Astrocyte (in vitro differentiated cells and primary cell): ENCODE measurements at places on chromosomes 2 and 18.

DNA sequence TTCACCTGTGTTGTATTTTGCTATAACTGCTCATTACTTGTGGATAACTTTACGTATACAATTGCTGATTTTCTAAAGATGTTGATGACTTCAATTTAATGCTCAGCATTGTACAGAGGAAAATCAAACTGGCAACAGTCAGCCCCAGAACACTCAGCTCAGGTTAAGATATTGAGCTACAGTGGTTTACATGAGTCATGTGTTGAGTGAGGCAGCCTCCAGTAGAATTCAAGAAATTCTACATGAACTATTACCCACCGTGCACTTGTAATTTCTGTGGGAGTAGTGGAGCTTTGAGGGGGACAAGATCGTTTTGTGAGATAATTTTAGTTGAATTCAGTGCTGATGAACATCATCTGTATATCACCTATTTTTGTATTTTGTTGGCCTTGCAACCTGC, 292.3 kb downstream of the ALPK2 start:
- DNase-seq, result peak; percentile 54

DNA sequence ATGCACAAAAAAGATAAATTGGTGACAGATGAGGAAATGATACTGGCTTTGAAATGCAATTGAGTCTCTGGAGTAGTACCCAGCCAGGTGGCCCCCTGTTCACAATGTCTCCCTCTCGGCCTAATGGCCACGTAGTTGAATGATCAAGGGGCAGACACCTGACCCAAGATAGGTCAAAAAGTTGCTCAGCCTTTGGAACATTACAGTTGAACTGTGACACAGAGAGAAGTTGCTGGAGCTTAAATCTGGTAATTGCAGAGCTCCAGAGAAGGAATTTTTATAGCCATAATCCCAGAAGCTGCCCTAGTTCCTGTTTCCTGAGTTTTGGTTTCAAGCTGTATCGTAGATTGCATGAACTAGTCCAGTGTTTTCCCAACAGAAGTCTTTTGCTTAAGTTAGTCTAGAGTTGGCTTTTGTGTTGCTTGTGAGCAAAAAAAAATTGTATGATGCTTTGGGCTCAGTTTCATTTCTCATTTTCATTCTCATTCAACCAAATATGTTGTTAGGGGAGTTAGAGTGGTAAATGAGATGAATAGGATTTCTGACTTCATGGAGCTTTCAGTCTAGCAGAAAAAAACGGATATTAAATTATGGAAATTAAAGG, 117.9 kb downstream of the CSRNP3 start:
- no peak for DNase-seq

GRCh38 chr2:64586883-64587481, 62.9 kb downstream of the AFTPH start:
- DNase-seq, result peak; percentile 47

GRCh38 chr2:96926236-96926635, 56.4 kb upstream of the SEMA4C start:
- no peak for DNase-seq

- no peak for DNase-seq
Observed at GRCh38 chr2:10919410-10919770, 7.7 kb downstream of the KCNF1 start.

DNA sequence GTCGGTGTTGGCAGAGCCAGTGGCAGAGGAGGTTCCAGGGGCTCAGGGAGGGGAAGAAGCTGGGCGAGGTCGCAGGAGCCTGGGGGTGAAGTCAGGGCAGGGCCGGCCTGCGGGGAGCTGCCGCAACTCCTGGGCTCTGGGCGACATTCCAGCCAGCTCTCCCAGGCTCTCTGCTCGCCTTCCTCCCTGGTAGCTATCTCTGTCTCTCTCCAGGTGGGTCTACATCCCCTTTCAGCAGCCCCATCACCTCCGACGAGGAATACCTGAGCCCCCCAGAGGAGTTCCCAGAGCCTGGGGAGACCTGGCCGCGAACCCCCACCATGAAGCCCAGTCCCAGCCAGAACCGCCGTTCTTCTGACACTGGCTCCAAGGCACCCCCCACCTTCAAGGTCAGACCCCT, 27.0 kb downstream of the SPEG start:
- DNase-seq, result no peak

- no peak for DNase-seq
Observed at GRCh38 chr2:227115761-227116160, 48.2 kb downstream of the COL4A4 start.

- DNase-seq, result peak; percentile 55
Observed at GRCh38 chr2:166361351-166362153, 14.2 kb downstream of the SCN9A start.

GRCh38 chr2:72181616-72182015, 34.0 kb upstream of the CYP26B1 start:
- no peak for DNase-seq

- DNase-seq, result no peak
Observed at GRCh38 chr2:120609826-120610395, 125.8 kb upstream of the GLI2 start.

DNA sequence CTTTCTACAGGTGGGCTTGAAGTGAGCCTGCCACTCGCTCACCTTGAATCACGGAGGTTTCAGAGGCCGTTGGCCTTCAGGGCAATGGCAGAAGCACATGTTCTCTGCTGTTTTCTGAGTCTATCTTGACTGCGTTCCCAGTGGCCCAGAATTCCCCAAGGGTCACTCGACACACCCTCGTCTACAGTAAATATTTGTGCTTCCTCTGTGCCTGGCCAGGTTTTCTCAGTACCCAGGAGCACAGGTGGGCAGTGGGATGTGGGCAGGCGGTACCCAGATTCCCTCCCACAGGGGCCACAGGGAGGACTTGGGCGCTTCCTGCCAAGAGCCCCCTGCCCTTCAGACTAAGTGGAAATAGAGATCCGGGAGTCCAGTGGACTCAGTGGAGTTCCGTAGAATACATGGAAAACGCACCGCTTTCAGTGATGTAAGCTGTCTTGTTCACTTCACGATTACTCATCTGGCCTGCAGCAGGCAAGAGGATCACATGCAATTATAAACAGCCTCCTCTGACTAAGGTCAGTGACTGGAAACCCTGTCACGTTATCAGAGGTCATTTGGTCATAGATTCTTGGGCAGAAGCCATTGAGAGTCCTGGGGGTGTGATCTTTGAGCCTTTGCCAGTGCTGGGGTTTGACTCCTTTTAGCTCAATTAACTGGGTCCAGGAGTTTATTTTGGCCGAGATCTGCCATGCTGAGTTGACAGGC, 179.8 kb downstream of the NEDD4L start:
- peak; percentile 90 for DNase-seq

DNA sequence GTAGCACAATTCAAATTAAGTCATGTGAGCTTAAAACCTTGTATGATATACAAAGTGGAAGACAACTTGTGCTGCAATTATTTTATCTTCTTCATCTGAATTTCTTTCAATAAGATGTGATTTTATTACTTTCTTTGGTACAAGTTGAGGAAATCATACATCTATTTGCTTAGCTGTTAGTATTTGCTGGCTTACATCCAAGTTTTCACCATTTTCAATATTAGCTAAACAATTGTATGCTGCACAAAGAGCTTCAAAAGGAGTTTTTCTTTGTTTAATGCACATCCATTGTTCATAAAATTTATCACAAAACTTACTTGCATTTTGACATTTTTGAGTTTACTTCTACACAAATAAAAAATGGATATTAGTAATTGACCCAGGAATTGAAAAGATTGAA, 40.9 kb downstream of the SCN9A start:
- no peak for DNase-seq

DNA sequence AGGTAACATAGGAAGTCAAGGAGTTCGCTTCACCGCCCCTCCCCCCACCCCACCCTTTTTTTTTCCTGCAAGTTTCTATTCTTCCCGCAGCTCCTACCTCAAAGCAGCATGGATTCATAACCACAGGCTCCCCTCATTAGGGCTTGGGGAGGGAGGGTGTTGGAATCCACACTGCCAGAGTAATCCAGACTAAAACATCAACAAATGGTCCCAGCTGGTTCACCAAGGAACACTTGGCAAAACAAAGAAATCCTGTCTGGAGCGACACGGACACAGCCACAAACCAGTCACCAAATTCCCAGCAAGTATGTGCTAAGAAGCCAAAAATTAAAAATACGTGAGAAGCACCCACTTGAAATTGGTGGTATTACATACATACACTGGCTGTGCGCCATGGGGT, 106.9 kb upstream of the PPP1CB start:
- peak; percentile 59 for DNase-seq

- DNase-seq, result no peak
Observed at GRCh38 chr2:174682007-174682577, 82.2 kb downstream of the CHRNA1 start.

DNA sequence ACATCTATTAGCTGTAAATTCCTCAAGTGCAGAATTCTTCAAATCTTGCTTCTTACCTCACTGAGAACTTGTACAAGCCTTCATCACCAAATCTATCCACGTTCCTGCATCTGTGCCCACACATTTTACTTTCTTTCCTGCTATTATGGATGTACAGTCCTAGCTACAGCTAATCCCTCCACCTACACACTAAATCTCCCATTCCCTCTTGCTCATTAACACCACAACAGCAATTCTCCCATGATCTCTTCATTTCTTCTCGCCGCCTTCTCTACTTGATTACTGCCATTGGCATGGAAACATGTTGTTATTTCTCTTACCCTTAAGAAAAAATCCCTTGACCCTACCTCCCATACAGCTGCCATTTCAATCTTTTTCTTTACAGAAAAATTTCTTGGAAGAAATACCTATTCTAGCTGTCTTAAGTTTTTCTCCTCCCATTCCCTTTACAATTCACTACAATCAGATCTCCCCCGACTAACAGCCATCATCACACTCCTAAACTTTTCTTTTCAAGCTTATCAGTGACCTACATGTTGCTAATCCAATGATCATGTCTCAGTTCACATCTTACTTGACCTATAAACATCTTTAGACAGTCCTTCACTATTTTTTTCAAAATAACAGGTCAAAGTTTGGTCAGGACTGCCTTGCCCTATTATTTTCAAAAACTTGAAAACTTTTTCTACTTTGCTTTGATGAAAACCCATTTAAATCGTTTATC, 41.0 kb downstream of the ROCK2 start:
- peak; percentile 12 for DNase-seq

DNA sequence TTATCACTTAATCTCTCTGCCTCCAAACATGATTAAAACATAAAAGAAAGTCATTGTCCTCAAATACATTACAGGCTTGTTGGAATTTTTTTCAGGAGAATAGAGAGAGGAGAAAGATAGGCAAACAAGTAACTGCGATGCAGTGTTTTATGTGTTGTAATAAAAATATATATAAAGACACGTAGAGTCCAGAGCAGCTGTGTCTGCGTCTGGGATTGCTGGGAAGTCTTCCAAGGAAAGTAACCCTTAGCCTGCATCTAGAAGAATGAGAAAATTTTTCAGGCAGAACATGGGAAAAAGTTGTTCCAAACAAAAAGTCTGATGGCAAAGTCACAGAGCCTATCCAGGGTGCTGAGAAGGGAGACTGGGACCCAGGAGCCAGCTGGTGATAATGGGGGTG, 91.8 kb upstream of the ST6GAL2 start:
- peak; percentile 47 for DNase-seq

GRCh38 chr2:215052404-215052803, 86.0 kb downstream of the ABCA12 start:
- no peak for DNase-seq

- DNase-seq, result no peak
Observed at GRCh38 chr2:71786291-71787107, 333.1 kb downstream of the DYSF start.

- DNase-seq, result no peak
Observed at GRCh38 chr2:205582366-205582765, 99.9 kb upstream of the NRP2 start.

DNA sequence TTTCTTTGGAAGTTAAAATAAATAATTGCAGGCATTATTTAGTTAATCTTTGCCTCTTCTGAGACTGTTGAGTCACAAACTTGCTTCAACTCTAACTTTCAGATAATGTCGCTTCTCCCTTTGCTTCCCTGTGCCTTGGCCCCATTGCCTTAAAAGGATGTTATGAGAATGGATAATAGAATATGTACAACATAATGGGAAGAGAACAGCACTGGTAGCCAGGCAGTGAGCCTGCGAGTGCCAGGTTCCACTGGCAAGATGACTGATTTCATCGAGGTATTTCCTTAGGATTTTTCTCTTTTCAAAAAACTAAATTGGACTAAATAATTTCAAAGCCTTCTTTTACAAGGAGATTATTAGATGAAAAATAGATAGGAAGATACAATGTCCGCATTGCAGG, 420.9 kb downstream of the TGIF1 start:
- no peak for DNase-seq

GRCh38 chr2:38146275-38146906, 70.4 kb upstream of the CYP1B1 start:
- DNase-seq, result peak; percentile 99

DNA sequence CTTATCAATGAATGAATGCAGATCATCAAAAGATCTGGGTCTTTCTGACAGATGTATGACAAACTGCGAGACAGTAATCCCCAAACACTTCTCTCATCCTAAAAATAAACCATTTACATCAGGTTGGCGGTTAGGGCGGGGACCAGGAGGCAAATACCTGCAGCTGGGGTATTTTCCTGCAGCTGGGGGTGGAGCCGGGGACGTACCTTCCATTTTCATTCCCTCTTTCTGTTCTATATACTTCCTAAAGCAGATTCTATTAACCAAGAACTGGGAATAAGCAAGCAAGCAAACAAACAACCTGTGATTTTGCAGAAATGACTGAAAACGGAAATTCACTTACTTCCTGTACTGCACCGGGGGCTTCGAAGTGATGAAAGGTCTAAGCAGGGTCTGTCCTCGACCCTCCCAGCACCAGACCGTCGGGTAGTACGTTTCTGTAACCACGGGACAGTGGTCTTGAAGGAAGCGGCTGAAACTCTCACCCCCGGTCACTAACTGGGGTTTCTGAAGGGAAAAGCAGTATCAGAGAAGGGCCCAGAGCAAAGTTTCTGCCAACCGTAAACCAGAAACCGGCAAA, 1.2 kb downstream of the ABHD3 start:
- DNase-seq, result no peak

- DNase-seq, result peak; percentile 16
Observed at GRCh38 chr2:223046470-223047040, 5.4 kb upstream of the KCNE4 start.

DNA sequence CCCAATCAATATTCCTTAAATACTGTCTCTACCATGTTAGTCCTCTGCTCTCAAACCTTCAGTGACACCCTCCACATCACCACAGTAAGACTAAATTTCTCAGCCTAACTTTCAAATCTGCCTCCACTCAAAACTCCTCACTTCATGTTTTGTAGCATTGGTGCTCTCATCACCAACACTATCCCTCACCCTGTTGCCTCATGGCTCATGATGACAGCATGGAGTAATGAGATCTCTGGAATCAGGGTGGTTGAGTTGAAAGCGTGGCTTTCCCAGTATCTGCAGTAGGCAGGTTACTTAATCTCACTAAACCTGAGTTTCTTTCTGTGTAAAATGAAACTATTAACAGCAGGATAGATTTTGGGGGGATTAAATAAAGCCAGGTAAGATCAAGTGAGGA, 621.4 kb downstream of the NYAP2 start:
- no peak for DNase-seq

- no peak for DNase-seq
Observed at GRCh38 chr18:54843314-54843713, 15.0 kb downstream of the RAB27B start.

GRCh38 chr2:207734636-207735512, 23.4 kb downstream of the CCNYL1 start:
- no peak for DNase-seq
